Fibroblast of mammary gland (primary cell): ENCODE measurements at places on chromosomes 5 and 9.

- peak; percentile 84 for DNase-seq
Measured at GRCh38 chr9:20355022-20355421, 267.3 kb downstream of the MLLT3 start.

- DNase-seq = no peak
Measured at GRCh38 chr5:74507370-74508005, 133.0 kb downstream of the ENC1 start.

DNA sequence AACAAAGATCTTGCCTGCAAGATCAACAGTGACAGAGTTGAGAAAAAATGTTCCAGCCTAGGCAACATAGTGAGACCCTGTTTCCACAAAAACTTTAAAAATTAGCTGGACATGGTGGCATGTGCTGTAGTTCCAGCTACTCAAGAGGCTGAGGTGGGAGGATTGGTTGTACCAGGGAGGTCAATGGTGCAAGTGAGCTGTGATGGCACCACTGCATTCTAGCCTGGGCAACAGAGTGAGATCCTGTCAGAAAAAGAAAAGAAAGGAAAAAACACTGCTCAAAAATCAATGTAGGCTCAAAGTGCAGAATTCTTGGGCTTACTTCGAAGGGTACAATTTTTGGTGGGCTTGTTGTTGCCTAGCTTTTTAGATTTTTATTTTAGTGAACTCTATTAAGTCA lies 145.4 kb downstream of the PLPPR1 start:
- no peak for DNase-seq

GRCh38 chr9:98602839-98603500 lies 105.8 kb downstream of the GABBR2 start:
- no peak for DNase-seq

- peak; percentile 71 for DNase-seq
Measured at GRCh38 chr9:108474356-108474755, 381.4 kb downstream of the ACTL7B start.

- DNase-seq = peak; percentile 94
Measured at GRCh38 chr5:127001621-127002296, 28.6 kb downstream of the MARCHF3 start.

DNA sequence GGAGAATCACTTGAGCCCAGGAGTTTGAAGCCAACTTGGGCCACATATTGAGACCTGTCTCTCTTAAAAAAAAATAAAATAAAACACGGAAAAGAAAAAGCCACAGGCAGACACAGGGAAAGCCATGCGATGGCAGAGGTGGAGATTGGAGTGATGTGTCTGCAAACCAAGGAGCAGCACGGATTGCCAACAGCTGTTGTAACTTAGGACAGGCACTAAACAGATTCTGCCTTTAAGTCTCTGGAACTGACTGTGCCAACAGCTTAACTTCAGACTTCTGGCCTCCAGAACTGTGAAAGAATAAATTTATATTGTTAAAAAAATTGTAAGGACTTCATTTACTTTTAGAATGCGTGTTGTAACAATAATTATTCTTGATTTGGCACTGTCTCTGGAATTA lies 318.5 kb upstream of the CHD1 start:
- DNase-seq = no peak

DNA sequence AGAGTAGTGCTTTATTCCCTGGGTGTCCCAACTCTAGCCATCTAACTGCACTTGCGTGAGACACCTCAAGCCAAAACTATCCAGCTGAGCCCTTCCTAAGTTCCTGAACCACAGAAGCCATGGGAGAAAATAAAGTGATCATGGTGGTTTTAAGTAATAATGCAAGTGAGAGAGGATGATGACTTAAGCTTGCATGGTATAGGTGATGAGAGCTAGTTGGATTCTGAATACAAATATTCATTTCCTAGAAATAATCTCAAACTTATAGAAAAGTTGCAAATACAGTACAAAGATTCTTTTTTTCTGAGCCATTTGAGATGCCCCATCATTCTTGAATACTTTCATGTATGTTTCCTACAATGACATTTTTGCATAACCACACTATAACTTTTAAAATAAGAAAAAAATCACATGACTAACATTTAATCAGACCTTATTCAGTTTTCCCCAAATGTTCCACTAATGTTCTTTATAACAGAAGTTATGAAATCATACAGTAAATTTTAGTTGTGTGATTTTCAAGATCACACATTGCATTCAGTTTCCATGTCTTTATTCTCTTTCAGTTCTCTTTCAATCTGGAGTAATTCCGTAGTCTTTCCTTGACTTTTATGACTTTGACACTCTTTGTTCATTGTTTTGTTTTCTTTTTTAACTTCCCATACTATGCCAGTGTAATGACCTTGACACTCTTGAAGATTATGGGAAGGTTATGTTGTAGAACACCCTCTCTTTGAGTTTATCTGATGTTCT lies 5.5 kb upstream of the AK3 start:
- no peak for DNase-seq

- DNase-seq = peak; percentile 94
Measured at GRCh38 chr5:81420039-81420667, 26.2 kb upstream of the ACOT12 start.

- DNase-seq = peak; percentile 1
Measured at GRCh38 chr5:99543841-99544240, 615.0 kb upstream of the CHD1 start.

GRCh38 chr9:36725777-36726356 lies 153.2 kb downstream of the MELK start:
- no peak for DNase-seq

DNA sequence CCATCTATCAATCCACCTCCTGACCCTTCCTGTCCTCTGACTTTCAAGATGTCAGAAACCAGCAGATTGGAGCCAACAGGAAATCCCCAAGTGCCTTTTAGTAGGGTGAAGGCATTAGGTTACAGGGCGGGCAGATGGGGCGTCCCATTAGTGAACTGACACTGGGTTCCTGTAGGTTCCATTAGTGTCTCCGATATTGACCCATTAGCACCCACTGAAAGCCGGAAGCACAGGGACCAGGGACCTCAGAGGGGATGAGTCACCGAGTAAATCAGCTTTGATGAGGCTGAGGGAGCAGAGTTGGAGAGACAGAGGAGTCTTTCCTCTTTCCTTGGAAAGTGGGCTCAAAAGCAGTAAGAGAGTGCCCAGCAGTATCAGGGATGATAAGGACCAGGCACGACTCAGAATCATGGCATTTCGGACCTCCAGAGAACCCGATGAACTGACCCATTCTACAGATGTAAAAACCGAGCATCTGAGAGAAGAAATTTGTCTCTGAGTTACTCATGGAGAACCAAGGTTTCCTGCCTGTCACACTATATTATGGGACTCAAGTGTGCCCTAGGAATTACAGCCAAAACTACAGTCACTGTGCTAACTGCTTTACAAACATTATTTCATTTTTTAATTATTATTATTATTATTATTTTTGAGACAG lies 47.2 kb upstream of the FABP6 start:
- DNase-seq = no peak

- DNase-seq = peak; percentile 15
Measured at GRCh38 chr5:40021007-40021406, 596.2 kb upstream of the DAB2 start.

DNA sequence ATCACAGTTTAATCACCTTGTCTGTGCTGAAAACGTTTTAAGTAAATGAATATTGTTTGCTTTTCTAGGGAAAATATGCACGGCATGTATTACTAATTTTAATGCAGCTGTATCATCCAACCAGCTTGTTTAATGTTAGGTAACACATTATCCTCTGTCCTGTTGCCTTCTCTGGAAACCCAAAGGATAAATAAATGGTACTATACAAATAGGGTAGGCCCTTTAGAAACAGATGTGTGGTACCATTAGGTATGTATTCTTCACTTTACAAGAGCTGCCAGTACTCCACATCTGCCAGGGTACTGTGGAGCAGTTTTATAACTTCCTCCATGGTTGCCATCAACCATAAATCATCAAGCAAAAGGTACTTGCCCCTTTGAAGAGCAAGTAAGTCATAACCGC lies 42.9 kb downstream of the FAF2 start:
- no peak for DNase-seq

- DNase-seq = no peak
Measured at GRCh38 chr9:17928768-17929167, 349.9 kb downstream of the SH3GL2 start.

- no peak for DNase-seq
Measured at GRCh38 chr5:107670087-107670931, 428 bp downstream of the EFNA5 start.

- DNase-seq = peak; percentile 7
Measured at GRCh38 chr5:115736004-115736689, 80.3 kb downstream of the CDO1 start.

- DNase-seq = no peak
Measured at GRCh38 chr5:171633776-171634470, 151.7 kb upstream of the SMIM23 start.

GRCh38 chr5:102998224-102998623 lies 121.7 kb downstream of the GIN1 start:
- no peak for DNase-seq

DNA sequence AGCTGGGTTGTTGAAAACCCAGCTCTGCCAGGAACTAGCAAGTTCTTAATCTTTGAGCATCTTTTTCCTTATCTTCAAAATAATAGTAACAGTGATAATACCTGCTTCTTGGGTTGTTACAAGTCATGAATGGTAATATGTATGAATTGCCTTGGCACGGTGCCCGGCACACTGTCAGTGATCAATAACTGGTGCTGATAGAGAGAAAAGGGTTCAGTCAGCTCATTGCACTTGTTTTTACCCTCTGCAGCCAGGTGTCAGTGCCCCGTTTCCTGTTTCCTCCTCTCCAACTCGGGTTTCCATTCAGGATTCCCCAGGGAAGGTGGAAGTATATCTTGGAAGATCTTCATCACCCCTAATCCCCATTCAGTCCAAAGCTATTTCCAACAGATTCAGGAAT lies 15.8 kb upstream of the NIPAL4 start:
- no peak for DNase-seq

GRCh38 chr5:133565993-133566392 lies 46.3 kb downstream of the FSTL4 start:
- peak; percentile 35 for DNase-seq

DNA sequence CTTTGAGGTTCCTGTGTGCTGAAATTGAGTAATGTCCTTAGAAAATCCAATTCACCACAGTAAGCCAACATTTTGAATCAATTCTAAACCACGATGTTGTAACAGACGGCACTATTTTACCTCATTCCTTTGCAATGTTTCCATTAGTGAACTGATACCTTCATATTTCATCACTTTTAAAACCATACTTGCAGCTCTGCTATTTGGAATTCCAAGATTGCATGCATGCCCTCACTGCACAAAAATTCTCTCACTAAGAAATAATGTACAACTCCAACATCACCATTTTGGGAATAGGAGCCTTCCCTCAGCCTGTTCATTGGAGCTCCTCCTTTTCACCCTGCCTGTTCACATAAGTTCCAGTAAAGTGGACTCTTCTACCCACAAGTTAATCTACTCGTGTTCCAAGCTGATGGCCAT lies 74.8 kb upstream of the TGFBR1 start:
- DNase-seq = peak; percentile 94

DNA sequence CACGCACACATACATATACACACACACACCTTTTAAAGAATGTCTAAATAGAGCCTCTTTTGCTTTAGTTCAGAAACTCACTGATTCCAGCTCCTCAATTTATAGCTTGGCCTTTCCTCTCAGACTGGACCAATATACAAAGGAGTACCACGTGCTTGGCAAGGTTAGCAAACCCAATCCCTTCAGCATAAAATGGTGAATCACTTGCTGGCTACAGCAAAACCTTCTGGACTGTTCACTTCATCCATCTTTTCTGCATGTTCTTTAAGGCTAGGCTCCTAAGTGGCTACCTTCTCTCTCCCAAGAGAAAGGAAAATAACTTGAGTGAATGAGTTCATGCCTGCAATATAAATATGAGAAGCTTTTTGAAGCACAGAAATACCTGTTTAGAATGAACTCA lies 109.7 kb downstream of the LPAR1 start:
- peak; percentile 74 for DNase-seq

GRCh38 chr9:131980267-131981016 lies 99.2 kb downstream of the MED27 start:
- no peak for DNase-seq

DNA sequence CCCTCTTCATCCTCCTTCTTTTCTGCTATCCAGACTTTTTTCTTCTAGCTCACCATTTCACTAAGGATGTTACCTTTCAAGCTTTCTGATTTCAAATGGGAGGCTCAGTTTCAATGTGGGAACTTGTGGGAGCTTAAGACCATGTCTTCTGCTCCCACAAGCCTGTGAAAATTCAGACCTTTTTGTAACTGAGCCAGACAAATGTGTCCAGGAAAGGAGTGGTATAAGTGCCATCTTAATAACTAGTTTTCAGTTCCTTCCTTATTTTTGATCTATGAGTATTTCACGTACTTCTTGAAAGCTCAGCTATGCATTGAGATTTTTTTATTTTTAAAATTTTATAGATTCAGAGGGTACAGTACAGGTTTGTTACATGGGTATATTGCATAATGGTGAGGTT lies 4.6 kb upstream of the ERCC6L2 start:
- DNase-seq = no peak

DNA sequence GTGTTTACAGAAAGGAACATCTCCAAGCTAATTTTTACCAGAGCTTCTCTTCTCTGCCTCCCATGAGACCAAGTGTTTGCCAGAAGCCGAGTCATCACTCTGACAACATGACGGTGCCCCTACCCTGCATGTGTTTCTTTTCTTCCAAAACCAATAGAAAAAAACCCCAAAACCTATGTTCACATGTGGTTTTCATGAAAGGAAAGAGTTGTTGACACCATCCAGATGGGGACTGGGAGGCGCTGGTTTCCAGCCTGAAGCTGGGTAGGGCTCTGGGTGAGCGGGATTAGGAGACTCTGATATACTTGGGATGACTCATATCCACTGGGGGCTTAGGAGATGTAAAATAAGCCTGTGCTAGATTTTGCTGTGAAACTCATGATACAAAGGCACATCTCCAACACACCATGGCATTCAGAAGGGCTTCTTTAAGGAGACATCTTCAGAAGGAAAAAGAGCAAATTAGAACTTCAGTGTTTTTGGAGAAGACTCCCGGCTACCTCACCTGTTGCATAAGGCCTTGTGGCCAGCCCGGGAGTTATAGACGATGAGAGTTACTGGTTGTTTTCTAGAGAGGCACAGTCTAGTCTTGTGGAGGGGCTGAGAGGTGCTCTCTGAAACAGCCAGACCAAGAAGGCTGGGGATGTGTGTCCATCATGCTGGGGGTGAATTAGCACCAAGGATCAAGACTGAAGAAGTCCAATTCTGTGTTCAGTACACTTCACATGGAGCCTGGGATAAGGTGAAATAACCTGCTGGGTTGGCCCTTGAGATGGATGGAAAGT lies 108.9 kb upstream of the LHFPL2 start:
- DNase-seq = peak; percentile 98

DNA sequence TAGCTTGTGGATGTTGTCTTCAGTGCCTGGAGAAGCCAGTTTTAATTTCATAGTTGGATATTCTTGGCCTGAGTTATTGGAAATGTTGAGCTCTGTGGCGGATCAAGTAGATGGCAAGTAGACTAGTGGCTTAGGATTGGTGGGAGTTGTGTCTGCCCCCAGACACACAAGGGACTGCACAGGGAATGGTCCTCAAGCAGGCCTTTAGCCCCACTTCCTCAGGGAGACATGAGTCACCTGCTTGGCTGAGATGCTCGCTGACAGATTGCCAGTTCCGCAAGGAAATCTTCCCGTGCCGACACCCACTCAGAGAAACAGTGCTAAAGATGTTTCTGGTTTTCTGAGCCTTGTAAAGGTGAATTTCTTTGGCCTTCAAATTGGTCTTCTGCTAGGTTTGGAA lies 18.8 kb upstream of the CATSPER3 start:
- peak; percentile 79 for DNase-seq
